Adrenal gland (tissue), 19 donors: ENCODE measurements at places on chromosomes 12 and 14.

- DNase-seq: no peak
These were observed 216.1 kb downstream of the SLC38A4 start for GRCh38 chr12:46609674-46610073.

- peak; percentile 96 for DNase-seq
These were observed 39.8 kb downstream of the ELK3 start for GRCh38 chr12:96233939-96234461.

- DNase-seq: peak; percentile 48
These were observed at the start of gene PAX9 for GRCh38 chr14:36661506-36662257. PAX9 (plus strand) TSS chr14:36661860; CDS start chr14:36662090, 230 bp downstream.

- no peak for DNase-seq
These were observed 351.0 kb upstream of the FKBP4 start for GRCh38 chr12:2443776-2444175.

- DNase-seq: no peak
These were observed 2.7 kb upstream of the INHBE start for GRCh38 chr12:57452181-57452936.
